NCI-H1694 (cell line): ENCODE measurements at places on chromosomes 13 and 19.

DNA sequence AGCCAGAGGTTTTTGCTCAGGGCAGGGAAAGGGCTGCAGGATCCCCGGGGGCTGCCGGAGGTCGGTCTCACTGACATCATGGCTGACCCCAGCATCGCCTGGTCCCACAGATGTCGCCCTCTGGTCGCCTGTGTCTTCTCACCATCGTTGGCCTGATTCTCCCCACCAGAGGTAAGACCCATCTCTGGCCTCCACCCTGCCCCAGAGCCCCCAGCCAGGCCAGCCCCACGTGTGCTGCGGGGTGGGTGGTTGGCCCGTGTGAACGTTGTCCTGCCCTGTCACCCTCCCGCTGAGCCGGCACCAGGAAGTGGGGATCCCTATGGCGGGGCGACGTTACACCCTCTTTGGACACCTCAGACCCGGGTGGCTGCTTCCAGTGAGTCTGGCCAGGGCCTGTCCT lies 906 bp downstream of the FXYD5 start:
- DNase-seq, result no peak

DNA sequence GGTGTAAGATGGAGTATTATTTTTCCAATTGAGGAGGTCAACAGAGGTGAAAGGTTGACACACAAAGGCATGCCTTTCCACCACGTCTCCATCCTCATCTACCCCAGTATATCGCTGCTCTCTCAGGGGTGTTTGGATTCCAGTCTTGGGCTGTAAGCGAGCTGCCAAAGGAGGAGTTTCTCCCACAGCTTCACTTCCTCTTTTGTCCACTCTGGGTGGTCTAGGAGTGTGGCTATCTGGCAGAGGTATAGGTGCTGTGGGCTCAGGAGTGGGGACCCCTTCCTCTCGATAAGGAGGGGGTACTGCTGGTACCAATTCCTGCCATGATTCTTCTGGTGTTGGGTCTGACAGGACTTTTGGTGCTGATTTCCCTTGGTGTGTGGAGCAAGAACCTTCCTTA lies 39.4 kb downstream of the ZNF846 start:
- DNase-seq, result no peak

DNA sequence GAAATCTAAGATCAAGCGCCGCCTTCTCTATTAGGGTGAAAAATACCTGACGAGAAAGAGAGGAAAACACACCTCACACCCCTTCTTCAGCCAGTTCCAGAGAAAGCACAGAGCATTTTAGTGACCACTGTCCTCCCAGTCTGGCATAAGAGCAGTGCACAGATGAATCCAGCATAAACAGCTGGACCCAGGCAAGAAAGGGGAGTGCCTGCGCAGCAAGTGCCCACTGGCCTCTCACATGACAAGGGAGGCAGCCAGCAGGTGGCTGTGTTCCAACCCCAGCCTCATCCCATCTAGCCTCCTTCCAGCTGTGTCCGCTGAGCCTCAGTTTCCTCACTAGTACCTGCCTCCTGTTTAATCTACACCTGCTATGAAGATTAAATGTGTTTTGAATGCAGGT lies 8.0 kb downstream of the MED26 start:
- no peak for DNase-seq

GRCh38 chr13:76316998-76317527 lies 569.1 kb downstream of the KCTD12 start:
- DNase-seq, result no peak

- DNase-seq, result no peak
These were observed 6.8 kb downstream of the ELL start for GRCh38 chr19:18514800-18515682.

DNA sequence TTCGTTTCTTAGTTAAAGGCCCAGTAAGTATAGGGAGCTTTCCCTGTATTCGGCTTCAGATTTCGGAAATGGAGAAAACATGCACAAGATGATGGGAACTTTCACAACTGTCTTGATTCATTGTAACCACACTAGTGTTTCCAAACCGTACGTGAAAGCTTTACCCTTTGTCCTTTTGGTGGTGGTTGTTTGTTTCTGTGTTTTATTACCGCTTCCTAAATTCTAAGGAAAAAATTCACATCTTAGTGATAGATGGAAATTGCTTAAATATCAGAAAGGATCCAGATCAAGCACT lies 504 bp upstream of the VWA8 start:
- DNase-seq, result no peak

DNA sequence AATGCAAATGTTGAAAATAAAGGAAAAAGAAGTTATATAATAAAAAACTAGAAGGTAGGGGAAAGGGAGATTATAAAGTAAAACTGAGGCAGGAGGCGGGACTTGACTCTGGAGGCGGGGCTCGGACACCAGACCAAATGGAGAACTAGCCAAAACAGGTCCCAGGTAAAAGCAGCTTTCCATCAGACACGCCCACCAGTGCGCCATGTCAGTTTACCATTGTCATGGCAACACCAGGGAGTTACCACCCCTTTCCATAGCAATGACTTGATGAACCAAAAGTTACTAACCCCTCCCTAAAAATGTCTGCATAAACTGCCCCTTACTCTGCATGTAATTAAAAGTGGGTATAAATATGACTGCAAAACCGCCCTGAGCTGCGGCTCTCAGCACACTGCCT lies 70.9 kb downstream of the PEPD start:
- no peak for DNase-seq

- DNase-seq, result no peak
These were observed 10.5 kb downstream of the B3GNT3 start for GRCh38 chr19:17805427-17805826.

DNA sequence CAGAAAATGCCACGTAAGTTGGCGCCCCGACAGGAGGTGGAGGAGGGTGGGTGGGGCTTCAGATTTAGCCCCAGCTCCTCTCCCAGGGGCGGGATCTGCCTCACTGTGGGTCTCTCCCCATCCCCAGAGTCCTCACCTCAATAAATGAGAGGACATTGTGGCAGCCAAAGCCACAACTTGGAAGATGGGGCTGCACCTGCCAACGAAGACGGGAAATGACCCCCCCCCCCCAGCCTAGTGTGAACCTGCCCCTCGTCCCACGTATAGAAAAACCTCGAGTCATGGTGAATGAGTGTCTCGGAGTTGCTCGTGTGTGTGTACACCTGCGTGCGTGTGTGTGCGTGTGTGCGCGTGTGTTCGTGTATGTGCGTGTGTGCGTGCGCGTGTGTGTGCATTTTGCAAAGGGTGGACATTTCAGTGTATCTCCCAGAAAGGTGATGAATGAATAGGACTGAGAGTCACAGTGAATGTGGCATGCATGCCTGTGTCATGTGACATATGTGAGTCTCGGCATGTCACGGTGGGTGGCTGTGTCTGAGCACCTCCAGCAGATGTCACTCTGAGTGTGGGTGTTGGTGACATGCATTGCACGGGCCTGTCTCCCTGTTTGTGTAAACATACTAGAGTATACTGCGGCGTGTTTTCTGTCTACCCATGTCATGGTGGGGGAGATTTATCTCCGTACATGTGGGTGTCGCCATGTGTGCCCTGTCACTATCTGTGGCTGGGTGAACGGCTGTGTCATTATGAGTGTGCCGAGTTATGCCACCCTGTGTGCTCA lies 1.5 kb upstream of the TRAPPC5 start:
- DNase-seq, result peak; percentile 12

GRCh38 chr13:101204270-101205020 lies 211.9 kb downstream of the NALCN start:
- DNase-seq, result no peak

DNA sequence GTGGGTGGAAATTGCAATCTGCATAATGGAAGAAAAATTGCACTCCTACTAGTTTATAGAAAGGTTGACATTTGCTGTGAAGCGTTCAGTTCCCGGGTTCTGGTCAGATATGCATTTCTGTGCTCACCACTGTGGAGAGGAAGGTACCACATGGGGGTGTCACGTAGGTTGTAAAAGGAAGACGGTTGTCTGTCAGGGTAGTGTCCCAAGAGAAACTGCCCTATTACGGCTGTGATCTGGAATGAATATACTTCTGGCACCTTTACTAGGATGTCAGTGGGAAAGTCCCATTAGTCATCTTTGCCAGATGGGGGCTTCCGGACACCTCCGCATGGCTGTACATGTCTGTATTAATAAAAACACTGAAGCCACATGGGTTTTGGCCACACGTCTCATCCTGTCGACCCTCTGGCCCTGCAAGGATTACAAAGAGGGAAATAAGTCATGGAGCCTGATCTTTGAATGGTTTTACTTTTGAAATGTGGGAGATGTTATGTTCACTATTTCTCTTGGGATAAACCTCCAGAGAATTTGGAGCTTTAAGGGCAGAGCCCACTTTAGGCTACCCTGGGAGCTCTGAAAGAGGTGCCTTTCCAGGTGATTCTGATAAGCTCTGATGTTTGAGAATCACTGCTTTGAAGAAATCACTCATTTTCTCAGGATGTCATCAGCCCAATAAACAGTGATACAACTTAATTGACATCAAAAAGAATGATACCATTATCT lies 133.9 kb downstream of the AKAP11 start:
- no peak for DNase-seq

DNA sequence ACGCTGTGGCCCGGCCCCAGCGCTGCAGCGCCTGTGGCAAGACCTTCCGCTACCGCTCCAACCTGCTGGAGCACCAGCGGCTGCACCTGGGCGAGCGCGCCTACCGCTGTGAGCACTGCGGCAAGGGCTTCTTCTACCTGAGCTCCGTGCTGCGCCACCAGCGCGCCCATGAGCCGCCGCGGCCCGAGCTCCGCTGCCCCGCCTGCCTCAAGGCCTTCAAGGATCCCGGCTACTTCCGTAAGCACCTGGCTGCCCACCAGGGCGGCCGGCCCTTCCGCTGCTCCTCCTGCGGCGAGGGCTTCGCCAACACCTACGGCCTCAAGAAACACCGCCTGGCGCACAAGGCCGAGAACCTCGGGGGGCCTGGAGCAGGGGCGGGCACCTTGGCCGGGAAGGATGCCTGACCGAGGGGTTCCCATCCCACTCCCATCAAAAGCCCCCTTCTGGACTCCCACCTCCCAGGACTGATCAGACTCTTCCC lies 7.9 kb downstream of the ZNF784 start:
- no peak for DNase-seq

DNA sequence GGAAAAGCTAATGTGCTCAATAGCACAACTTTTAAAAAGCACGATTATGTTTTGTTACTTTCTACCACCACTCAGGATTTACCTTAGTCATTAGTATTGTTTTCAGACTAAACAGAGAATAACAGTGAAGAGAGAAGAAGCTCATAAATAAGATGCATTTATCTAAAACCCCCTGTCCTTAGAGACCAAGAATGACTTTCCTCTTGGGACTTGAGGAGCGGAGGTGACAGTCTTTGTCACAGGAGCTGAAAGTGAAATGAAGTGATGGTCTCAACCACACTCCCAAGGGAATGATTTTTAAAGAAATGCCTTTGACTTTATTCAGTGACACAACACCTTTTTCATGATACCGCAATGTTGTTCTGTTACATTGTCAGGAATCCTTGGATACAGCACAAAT lies 190.6 kb upstream of the NBEA start:
- DNase-seq, result no peak

DNA sequence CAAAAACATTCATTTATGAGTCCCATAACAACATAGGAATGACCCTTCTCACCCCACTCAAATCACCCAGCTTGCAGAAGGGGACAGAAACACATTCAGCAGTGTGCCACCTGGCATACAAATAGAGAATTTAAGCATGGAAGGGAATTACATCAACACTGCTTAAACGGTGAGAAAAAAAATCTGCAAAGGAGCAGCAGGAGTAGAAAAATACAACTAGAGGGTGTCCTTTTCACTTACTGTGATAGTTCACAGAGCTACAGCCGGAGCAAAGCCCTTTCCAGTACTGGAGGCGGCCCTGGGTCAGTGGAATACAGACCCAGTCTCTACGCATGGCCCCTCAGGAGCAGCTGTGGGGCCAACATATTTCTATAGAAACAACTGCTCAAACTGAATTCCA lies 764.3 kb upstream of the ARGLU1 start:
- no peak for DNase-seq

DNA sequence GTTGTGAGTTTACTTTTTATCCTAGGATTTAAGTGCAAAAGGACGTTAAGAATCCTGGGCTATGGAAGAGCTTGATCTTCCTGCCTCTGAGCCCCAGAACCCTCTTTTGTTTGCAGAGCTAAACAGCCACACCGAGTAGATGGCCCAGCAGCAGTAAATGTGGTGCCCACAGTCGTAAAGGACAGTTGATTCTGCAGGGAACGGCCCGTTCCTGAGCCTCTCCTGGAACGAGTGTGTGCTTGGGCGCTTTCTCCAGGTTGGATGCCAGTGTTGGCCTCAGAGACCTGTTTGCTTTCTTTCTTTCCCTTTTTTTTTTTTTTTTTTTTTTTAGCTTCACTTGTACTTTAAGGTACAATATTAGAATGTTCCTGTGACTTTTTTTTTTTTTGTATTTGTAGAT lies 41.7 kb downstream of the SPATA13 start:
- DNase-seq, result no peak

DNA sequence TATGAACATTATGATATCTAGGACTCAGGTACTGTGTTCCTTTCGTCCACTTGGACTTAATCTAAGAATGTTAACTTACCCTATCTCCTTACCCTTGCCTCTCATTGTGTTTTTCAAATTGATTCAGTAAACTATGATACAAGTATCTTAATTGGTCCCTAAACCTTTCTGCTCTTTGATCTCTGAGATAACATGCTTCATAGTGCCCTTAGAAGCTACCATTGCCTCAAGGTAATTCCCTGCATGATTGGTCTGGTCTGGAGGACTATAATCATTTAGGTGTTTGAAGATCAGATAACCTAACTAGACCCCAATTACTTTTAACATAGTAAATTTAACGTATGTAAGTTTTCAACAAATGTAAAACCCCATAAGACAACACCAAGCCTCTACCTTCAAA lies 169.9 kb upstream of the NBEA start:
- DNase-seq, result no peak

DNA sequence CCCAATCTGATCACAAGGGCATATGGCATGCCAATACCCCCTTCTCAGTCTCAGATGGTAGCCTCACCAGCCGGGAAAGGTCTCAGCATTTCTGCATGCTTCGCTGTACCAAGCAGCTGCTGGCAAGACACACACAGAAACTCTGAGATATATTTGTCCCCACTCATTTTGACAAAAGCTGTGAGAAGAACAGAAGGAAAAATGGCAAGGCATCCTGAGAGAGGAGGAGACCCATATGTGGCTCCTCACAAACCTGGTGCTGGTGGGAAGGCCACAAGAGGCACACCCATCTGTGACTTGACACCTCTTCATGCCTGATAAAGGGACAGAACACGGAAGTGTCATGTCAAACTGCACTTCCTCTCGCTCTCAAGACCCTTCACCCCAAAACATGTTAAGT lies 36.7 kb upstream of the DOCK9 start:
- DNase-seq, result no peak

DNA sequence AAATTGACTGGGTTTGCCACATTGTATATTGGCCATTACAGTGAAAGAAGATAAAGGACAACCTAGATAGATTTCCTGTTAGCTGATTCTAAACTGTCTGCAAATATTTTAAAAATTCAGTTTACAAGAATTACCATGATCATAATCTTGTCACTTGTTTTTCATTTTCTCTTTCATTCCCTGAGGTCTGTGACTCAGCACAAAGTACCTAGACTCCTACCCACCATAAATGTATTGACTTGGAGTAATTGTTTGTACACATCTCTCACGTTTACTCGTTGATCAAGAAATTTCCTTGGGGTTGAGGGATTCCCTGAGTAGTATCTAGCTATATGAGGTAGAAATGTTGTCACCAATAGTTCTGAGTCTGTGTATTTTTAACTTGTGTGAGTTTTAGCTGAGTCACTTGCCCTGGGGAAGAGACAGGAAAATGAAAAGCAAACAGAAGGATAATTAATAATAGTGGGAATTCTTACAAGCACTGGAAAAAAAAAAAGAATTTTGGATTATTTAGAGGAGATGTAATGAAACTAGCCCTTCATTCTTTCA lies 299.2 kb upstream of the DACH1 start:
- no peak for DNase-seq

GRCh38 chr19:543910-544608 lies at the start of gene GZMM:
Gene GZMM, plus strand, starts transcription at chr19:544053. Its CDS starts 19 bp downstream, at chr19:544072.
- DNase-seq, result no peak
